ENCODE measurements at places on chromosomes 1 and 21.

GRCh38 chr21:31683029-31683428, 23.5 kb downstream of the SOD1 start:
- no peak for DNase-seq

GRCh38 chr1:205275916-205276688, 45.4 kb downstream of the NUAK2 start:
- DNase-seq, result no peak

- no peak for DNase-seq
Observed at GRCh38 chr1:234658138-234658537, 48.2 kb upstream of the IRF2BP2 start.

DNA sequence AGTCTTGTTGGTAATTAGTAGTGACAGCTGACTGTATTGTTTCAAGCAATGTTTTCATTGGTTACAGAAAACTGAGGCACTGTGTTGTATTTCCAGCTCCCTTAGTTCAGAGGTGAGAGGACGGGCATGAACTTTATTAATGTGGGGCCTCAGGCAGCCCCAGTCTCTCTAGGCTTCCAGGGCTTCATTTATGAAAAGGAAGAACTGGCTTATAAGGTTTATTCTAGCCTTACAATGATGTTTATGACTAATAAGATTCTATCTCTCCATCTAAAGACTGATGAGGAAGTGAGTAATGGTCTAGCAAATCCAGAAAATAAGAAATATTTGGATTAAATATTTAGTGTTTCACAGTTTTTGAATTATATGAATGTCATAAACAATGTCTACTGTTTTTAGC, 41.5 kb downstream of the CBS start:
- no peak for DNase-seq

DNA sequence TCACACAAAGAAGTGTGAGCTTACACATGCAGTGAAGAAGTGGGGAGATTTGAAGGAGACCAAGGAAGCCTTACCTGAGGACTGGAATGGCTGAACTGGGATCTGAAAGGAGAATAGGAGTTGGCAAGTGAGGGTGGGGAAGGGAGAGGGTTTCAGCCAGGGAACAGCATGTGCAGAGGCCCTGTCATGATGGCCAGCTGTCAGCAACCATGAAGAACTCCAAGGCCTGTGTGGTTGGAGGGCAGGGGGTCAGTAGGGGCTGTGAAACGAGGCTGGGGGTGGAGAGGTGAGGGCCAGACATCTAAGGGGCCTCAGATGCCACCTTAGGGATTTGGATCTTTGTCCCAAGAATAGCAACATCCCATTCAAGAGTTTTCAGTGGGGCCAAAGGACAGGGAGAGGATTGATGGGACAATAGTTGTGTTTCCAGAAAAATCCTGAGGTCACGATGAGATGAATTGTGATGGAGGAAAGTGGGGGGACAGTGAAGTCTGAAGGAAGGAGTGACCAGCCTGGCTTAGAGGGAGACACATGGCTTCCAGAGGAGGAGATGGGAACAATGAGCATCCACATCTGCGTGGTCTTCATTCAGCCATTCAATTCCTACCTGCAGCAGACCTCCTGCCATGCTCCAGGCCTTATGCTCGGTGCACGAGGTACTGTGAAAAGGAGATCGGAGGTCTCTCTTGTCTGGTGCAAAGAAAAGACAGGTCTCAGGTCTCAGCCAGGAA, 187.6 kb downstream of the MATN1 start:
- DNase-seq, result no peak
